ENCODE measurements at places on chromosomes 3 and 15.
A peak's percentile ranks its signal among the peaks of the same experiment; 100 is the strongest.

DNA sequence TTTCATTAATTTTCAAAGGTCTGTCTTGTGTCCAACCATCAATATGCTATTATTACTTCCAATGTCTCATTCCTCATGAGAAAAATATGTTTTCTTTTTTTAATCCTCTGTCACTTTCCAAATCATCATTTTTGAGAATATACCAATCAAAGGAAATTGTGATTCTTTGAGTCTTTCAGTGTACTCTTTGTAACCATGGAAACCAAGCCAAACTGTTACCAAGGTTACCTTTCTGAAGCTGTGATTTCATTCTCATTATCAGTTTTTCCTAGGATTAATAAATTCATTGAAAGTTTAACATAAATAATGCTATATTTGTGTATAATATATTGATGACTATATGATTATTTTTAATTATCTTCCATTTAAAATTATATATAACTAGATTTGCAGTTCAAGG is 16.6 kb upstream of the PLSCR5 start:
- peaks cover 8% of the 10 kb centered on the region for H3K27me3 ChIP-seq
- H3K36me3 ChIP-seq, result no peaks in the 10 kb centered on the region
- H3K4me1 ChIP-seq, result peaks cover 5% of the 10 kb centered on the region
- DNase-seq, result no peak

- peaks cover 3% of the 10 kb centered on the region for H3K36me3 ChIP-seq
- DNase-seq, result no peak
- no peak overlapping the region for H3K4me3 ChIP-seq
- H3K27ac ChIP-seq, result no peak overlapping the region
- H3K4me1 ChIP-seq, result peaks cover 16% of the 10 kb centered on the region
These were observed 1.8 kb downstream of the EPM2AIP1 start for GRCh38 chr3:36991147-36991546.

GRCh38 chr3:61650276-61650675 is 88.9 kb downstream of the PTPRG start:
- no peaks in the 10 kb centered on the region for H3K4me1 ChIP-seq
- H3K36me3 ChIP-seq, result no peaks in the 10 kb centered on the region
- DNase-seq, result no peak

DNA sequence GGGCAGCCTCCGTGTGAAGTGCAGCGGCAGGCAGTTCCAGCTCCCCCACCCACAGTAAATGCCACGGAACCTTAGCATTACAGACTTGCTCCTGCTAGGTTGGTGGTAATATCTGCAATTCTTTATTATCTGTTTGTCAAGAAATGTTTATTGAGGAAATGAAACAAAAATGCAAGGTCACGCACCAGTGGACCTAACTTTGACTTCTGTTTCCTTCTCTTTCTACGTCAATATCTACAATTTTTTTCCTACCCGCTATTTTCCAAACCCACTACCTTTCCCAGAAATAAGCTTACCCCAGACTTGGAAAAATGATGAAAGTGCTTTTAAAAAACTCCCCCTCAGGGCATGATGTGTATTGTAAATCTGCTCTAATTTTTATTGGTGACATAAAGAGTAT is 18.9 kb downstream of the ILDR1 start:
- H3K4me1 ChIP-seq, result peaks cover 43% of the 10 kb centered on the region
- no peaks in the 10 kb centered on the region for H3K36me3 ChIP-seq
- H3K4me3 ChIP-seq, result peak overlapping the region; percentile 89
- DNase-seq, result peak; percentile 69
- H3K27ac ChIP-seq, result peak overlapping the region; percentile 89

GRCh38 chr3:131561511-131561910 is 58.7 kb upstream of the MRPL3 start:
- no peaks in the 10 kb centered on the region for H3K4me1 ChIP-seq
- no peak overlapping the region for H3K4me3 ChIP-seq
- peaks cover 47% of the 10 kb centered on the region for H3K27me3 ChIP-seq
- DNase-seq, result no peak
- H3K27ac ChIP-seq, result no peak overlapping the region

GRCh38 chr15:50758712-50759205 is 6.7 kb downstream of the SPPL2A start:
- no peak overlapping the region for H3K4me3 ChIP-seq
- no peaks in the 10 kb centered on the region for H3K36me3 ChIP-seq
- peak overlapping the region; percentile 88 for H3K27ac ChIP-seq
- no peaks in the 10 kb centered on the region for H3K27me3 ChIP-seq

DNA sequence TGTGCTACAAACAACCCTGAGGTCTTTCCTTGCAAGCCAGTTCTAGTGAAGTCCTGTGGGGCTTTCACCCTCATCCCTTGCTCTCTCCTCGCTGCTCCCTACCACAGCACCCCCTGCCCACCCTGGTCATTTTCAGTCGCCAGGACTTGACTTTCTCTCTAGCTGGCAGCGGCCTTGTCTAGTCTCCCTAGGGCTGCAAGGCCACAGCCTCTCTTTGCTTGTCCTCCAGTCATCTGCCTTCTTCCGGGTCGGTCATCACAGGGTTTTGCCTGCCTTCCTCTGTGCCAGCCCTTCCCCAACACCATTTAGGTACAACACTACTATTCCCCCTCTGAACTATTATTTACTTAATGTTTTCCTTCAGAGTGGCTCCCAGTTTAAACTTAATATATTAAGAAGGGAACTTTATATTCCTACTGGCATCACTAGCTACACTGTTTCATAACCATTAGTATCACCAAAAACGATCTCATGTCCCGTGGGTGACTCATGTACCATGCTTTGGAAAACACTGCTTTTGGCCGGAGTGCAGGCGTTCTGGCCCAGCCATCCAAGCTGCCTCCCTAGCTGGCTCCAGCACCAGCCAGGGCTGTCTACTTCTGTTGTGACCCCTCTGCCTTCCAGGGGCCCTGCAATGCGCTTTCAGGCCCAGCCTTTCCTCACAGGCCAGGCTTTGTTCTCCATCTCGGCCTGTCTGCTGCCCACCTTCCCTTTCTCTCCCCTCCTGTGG is 21.4 kb downstream of the FAH start:
- H3K36me3 ChIP-seq, result no peaks in the 10 kb centered on the region
- H3K4me3 ChIP-seq, result no peak overlapping the region
- DNase-seq, result no peak
- H3K27me3 ChIP-seq, result no peaks in the 10 kb centered on the region
- no peaks in the 10 kb centered on the region for H3K4me1 ChIP-seq

DNA sequence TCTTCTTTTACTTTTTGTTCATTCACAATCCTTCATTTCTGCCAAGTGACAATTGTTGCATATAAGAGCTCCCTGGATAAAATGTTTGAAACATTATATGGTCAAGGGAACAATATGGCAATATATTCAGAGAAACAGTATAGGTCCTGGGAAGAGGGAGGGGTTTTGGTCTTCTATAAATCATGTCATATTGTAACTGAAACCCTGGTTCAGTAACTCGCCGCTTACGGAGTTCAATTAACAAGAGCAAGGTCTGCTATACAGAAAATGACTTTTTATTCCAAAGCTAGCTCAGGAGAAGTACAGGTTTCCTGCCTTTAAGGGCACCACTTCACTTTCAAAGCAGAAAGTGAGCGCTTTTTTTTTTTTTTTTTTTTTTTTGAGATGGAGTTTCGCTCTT is 522.1 kb upstream of the TGFBR2 start:
- no peak overlapping the region for H3K27ac ChIP-seq
- no peak overlapping the region for H3K4me3 ChIP-seq
- no peak for DNase-seq
- no peaks in the 10 kb centered on the region for H3K4me1 ChIP-seq

DNA sequence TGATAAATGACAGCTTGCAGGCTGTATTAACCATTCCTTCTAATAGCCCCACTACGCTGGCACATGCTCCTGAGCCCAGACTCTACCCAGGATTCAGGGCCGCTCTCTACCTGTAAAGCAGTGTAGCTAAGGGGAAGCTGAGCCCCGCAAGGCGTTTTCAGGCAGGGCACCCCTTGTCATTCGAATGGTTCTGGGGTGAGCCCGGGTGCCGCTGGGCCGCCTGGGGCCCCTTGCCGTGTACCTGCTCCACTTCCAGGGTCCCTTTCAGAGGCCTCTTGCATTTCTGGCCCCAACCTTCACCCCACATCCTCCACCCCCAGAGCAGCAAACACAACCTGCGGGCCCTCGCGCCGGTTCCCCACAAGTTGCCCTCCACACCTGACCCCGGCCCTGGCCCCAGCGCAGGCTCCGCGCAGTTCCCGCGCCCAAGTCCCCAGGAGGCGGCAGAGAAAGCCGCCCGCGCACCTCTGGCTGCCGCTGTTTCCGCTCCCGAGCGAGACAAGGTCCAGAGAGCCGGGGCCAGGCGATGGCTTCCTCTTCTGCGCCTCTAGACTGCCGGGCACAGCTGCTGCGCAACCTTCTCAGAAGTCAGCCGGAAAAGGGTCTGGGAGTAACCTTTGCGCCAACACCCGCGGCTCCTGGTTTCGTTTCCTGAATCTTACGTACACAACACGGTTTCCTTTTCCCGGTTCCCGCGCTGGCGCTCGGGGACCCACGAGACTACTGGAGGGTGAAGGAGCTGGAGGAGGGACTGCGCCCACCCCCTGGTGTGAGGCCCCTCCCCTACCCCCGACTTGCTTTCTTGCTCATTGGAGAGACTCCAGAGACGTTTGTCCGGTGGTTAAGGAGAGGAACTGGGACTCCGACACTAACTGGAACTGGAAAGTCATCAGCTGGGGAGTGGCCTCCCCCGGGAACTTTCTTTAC is at the start of gene PLSCR1:
Gene PLSCR1 (minus strand): TSS at position 606 of the 927 bp plus-strand sequence. CDS start 8,055 bp downstream, outside the sequence.
- H3K27me3 ChIP-seq, result no peaks in the 10 kb centered on the region
- H3K27ac ChIP-seq, result peak within 1 kb of the TSS; percentile 92
- peak within 1 kb of the TSS; percentile 95 for H3K4me3 ChIP-seq
- peak; percentile 79 for DNase-seq

GRCh38 chr3:184366619-184367289 is 5.2 kb downstream of the POLR2H start:
- peaks cover 10% of the 10 kb centered on the region for H3K36me3 ChIP-seq
- H3K4me3 ChIP-seq, result no peak overlapping the region
- DNase-seq, result no peak
- H3K27me3 ChIP-seq, result no peaks in the 10 kb centered on the region

GRCh38 chr3:195087328-195087727 is 183.6 kb downstream of the XXYLT1 start:
- H3K27ac ChIP-seq, result no peak overlapping the region
- peak overlapping the region; percentile 75 for H3K4me3 ChIP-seq
- no peaks in the 10 kb centered on the region for H3K27me3 ChIP-seq
- no peak for DNase-seq

GRCh38 chr15:44763187-44763586 is 26.9 kb downstream of the TRIM69 start:
- no peak for DNase-seq
- no peaks in the 10 kb centered on the region for H3K4me1 ChIP-seq
- H3K27ac ChIP-seq, result no peak overlapping the region
